GM19239 (cell line): ENCODE measurements at places on chromosomes 6 and 20.

- DNase-seq = no peak
Measured at GRCh38 chr6:54621285-54621684, 225.3 kb upstream of the FAM83B start.

GRCh38 chr6:107763946-107764345, 60.2 kb downstream of the SCML4 start:
- DNase-seq = no peak

DNA sequence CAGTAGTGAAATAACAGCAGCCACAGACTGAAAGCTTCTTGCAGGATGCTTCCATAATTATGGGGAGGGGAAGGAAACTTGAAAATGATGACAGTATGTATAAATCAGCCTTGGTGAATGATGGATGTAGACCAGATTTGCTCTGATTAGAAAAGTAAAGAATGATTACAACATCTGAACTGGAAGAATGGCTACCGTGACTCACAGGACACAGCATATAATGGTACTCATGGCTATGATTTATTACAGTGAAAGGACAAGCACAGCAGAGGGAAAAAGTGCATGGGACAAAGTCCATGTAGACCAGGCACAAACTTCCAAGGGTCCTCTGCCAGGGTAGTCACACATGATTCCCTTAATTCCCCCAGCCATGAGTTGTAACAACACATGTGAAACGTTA, 70.7 kb upstream of the POPDC3 start:
- no peak for DNase-seq

- no peak for DNase-seq
Measured at GRCh38 chr6:67639161-67639560, 995.9 kb upstream of the ADGRB3 start.

DNA sequence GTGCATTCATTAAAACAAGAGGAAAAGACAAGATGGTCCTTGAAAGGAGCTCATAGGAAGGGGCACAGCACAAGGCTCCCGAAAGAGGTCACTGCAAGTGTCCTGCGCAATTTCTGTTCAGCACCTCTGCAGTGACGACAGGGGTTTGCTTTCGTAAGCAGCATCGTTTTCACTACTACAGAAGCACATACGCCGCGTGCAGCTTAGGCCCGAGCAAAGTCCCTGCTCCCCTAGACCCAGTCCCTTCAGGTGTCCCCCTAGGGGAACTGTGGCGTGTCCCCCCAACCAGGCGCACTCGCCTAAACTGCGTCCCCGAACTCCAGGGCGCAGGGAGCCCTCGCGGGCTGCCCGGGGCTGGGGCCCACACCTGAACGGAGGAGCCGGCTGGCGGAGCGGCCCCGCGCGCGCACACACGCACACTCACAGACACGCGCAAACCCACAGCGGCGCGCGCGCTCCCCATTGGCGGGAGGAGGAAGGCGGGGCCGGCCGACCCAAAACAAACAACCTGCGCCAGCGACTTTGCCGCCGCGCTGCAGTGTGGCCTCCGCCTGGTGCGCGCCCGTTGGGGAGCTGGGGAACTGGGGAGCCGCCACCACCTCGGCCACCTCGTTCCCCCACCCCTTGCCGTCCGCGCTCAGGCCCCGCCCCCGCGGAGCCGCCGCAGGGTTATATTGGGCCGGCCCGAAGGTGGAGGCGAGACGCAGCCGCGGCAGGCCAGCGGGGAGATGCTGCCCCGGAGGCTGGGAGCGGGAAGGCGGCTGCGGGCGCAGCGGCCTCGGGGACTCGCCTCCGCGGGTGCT, at the start of gene FOXQ1:
Gene FOXQ1, plus strand, starts transcription at position 699 of the 803 bp plus-strand sequence. CDS start 607 bp downstream, outside the sequence.
- DNase-seq = no peak

DNA sequence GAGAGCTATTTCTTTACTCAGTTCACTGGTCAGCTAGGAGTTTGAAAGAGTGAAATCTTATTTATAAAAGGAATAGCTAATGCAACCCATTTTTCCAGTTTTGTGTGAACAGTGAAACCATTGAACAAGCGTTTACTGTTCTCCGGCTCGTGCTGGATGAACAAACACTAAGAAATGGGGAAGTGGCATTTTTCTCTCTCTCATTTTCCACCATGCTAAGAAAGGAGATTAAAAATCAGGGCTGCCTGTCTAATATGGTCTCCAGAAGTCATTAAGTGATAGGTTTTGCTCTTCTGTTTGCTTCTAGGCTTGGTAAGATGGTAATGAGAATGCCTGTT, 774 bp upstream of the SFT2D1 start:
- DNase-seq = no peak

DNA sequence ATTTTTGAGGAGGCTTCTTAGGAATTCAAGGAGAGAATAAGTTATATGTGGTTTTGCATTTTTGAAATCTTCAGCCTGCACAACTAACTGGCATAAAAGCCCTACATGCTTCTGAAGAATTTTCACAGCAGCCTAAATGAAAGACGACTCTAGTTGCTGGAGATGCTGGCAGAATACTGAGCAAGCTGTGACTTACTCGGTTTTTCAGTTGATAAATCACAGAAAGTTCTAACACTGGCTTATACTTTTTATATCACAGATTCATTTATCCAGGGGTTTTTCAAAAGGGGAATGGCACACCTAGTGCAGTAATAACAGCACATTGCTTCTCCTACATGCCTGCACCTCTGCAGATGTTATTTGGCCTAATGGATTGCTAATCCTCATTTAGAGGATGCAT, 134.6 kb downstream of the IMPG1 start:
- no peak for DNase-seq

- DNase-seq = peak; percentile 48
Measured at GRCh38 chr6:130575971-130576370, 210.2 kb downstream of the TMEM200A start.

DNA sequence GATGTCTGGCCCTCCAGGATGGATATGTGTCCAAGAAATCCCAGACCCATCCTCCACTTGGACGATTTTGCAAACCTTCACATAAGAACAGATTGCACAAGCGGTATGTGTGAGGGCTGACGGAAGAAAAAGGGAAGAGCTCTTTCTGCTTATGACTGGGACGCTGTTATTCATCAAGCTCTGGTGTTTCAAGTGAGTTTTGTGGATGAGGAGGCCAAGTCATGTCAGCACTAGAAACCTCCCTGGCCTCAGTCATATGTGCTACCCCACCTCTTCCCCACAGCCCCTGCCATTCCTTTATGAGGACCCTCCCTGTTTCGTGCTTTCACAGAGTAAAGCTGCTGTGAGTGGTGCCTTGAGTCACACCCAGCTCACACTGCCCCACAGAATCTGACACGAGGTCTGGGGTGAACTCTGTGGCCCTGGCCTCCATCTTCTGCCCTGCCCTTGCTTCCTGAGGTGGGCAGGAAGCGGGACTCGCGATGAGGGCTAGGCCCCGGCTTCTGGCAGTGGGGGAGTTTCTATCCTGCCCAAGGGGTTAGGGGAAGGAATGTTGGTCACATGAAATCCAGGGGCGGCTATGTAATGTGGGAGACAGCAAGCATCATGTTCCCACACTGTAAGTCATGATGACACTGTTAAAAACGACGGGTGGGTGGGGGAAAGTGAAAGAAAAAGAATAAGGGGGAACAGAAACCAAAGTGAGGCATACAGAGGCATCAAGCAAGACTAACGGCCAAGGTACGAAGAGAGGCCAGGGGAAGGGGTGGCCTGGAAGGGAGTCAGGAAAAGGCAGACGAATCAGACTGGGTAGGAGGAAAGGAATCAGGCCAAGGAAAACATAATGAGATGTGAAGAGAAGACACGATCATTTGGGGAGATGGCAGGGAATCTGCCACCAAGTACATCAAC, 78.1 kb downstream of the PRDM1 start:
- DNase-seq = no peak

GRCh38 chr6:149314325-149314905, 3.1 kb upstream of the TAB2 start:
- no peak for DNase-seq

DNA sequence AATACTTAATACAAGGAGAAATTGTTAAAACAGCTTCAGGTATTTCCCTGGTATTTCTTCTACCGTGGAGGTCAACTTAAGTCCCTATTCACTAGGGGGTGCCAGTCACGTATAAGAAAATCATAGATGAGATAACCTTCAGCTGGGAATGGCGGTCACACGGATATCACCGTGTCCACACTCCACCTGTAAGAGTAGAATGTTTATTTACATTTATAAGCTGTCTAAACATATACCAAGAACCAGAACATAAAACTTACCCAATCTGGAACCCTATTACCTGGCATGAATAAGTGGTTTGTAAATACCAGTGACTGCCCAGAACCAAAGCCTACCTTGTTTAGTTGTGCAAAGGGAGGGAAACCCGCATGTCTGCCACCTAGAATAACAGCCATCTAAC, 1.9 kb upstream of the ELOVL4 start:
- DNase-seq = peak; percentile 15

DNA sequence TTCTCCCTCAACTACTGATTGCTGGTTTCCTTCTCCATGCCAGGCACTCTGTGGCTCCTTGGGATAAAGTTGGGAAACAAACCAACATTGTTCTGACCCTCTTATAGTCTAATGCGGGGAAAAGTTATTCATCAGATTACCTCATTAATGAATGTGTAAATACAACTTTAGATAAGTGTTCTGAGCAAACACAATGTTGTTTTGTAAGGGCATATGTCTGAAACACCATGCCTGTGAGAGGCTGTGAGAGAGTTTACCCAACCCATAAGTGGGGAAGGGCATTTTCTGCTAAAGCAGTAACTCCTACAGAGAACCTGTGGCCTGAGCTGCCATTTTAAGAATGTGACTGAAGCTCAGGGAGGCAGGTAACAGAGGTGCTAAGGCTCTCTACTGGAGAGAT, 283.5 kb downstream of the KHDC1L start:
- DNase-seq = no peak

DNA sequence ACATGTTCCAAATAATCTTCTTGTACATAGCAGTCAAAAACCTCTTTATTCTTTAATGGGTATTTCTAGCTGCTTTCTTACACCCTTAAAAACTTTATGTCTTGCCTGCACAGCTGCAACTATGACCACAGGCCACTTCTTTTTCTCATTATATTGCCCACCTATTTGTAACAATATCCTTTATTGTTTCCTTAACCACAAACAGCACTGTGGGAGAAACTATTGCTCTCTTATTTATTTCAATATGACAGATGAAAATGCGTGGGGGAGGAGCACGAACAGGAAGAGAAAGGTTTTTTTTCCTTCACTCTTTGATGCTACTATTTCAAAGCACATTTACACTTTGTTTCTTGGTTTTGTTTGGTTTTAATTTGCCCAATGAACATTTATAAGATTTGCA, 253.5 kb downstream of the GJA1 start:
- DNase-seq = no peak

DNA sequence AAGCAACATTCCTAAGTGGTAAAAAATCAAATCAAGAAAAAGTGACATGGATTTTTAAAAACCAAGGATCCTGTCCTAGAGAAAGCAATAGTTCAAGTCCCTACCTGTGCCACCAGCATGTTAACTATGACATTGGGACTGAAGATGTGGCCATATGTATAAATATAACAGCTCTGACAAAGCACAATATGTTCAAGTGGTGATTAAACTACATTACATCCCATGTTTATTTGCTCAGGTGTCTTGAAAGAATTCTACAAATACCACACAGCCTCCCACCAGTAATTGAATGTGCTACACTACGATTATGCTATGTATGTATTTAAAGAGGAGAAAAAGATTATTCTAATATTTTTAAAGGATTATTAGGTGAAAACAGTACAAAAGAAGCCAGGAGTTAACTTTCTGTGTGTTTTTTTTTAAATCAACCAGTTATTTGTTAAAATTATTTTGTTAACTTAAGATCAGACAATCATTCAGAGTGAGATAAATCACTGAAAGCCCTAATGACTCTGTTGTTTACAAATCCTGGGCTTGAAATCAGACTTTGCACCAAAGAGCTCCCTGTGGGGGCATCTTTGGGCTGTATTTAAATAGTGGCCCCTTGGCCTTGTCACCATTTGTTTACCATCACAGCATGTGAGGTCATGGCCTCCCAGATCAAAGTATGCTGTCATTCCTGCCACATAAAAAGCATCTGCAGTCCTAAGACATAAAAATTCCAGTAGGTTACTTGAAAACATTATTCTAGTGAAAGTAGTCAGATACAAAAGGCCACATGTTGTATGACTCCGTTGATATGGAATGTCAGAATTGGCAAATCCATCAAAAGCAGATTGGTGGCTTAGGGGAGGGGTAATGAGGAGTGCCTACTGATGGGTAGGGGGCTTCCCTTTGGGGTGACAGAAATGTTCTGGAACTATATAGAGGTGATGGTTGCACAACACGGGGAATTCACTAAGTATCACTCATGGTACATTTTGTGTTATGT, 17.1 kb downstream of the TTLL2 start:
- no peak for DNase-seq

DNA sequence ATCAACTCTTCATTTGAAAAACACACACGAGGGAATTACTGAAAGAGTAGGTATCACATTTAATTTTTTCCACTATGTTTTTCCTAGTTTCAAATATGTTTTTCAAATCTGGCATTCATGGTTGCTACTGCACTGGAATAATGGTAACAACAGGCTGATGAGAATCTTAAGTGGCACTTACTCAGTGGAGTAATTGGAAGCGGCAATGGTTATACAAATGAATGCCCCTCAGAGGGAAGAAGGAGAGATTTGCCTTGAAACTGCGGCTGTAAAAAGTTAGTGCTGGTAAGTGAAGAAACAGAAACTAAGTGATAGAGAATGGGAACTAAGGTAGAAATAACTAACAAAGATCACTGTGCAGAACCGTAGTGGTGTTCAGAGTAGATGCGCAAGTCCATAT, 41.0 kb upstream of the PDE7B start:
- DNase-seq = no peak

- no peak for DNase-seq
Measured at GRCh38 chr20:25067102-25067987, 9.4 kb upstream of the ACSS1 start.

DNA sequence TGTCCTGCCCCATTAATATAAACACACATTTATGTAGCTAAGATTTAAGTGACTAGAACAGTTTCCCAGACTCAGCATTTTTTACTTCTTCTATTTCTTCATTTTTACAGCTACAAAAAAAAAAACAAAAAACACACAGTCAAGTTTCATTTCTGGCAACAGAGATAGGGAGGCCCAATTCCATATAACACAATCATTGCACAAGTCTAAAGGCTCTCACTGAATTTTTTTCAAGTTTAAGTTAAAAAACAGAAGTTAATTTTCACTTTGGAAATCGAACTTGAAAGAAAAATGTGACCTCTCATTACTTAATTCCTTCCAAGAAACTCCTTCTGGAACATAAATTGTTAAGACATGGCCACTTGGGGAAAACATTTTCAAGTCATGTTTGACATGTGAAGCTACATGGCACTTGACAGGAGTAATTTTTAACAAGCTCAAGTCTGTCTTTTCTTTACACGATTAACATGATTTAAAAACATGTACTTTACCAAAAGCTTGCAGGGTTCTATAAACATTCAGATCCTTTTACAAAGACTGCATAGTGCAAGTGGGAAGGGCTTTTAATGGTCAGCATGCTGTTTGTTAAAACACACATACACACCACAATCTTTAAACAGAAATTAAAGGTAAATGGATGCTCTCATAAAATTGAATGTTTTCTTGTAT, 100.1 kb upstream of the CCDC28A start:
- DNase-seq = no peak

DNA sequence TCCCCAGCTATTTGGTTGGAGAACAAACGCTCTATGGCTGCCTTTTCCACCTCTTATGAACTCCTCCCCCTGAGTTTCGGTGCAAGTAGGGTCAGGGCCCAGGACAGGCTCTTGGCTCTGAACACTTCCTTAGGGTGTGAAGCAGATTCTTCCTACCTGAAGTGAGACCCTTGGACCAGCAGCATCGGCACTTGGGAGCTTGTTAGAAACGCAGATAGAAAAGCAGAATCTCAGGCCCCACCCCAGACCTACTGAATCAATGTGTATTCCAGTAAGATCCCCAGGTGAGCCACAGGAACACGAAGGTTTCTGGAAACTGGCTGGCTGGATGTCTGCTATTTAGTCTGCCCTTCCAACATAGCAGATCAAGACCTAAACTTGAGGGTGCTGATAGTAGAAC, 3.2 kb downstream of the FAM50B start:
- DNase-seq = no peak
